ENCODE measurements at places on chromosomes 5 and 9.

GRCh38 chr9:73153793-73154227 lies 2.1 kb downstream of the ANXA1 start:
- no peak for DNase-seq

DNA sequence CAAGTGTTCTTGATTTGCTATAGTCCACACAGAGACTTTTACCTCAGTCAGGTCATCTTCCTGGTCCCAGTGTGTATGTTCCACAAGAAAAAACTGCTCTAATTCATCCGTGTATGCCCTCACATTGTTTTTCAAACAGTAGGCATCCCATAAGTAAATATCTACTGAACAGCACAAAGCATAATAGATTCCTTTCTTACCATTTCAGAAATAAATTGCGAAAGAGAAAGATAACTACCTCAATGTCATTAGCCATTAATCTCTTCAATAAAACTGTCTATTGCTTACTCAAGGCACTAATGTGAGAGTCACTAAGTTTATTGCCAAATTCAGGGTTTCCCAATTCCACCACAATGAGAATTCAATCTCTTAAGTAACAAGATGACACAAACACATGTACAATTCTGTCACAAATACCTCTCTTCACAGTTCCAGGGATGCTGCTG lies 9.6 kb downstream of the FBXW2 start:
- no peak for DNase-seq

DNA sequence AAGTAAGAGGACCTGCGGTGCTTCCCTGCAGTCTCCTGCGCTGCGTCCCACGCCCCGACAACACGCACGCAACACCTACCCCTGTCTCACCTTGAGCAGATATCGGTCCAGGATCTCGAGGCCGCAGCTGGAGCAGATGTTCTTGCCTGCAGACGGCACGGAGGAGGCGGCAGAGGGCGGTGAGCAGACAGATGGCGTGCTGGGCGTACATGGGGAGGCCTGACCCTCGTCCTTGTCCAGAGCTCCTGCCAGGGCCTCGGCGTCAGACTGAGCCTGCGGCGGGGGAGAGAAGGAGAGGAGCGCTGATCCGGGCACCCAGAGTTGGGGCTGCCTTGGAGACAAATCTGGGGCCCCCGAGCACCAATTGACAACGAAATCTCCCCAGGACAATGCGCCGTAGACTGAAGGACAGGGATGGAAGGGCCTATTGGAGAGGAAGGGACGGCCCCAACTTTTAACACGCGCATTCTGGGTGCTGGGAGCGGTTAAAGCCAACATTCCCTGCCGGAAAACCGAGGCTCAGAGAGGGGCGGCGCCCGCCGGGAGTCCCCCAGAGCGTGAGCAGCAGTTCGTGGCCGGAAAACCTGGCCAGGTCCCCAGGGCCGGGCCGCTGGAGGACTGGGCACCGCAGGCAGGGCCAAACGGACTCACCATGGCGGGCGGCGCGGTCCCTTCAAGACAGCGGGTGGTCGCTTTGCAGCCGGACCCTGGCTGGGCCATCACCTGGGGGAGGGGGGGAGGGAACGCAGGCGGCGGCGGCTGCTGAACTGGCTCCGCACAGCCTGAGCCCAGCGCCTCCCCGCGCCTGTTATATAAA lies 1.8 kb downstream of the LHX6 start:
- no peak for DNase-seq

- DNase-seq, result no peak
Measured at GRCh38 chr5:175469916-175470315, 8.4 kb upstream of the SFXN1 start.

GRCh38 chr5:181028032-181028819 lies 11.8 kb upstream of the BTNL9 start:
- DNase-seq, result no peak

DNA sequence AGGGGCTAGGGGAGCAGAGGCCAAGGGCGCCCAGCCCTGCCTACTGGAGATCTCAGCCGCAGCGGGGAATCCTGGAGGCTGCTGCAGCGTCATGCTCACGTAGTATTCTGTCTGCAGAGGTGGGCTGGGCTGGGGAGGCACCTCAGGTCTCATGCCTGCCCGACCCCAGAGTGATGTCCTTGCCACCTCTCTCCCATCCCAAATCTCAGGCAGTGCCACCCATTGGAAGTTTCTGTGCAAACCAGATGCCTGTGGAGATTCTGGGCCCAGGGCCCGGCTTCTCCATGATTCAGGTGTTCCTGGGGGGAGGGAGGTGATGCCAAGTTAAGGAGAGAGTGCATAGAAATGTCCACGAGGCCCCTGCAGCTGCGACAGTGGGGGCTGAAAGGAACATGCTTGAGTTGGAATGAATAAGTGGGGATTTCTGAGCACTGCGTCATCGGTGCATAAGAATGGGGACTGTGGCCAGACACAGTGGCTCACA lies 72.0 kb downstream of the ANKRD33B start:
- no peak for DNase-seq

- DNase-seq, result no peak
Measured at GRCh38 chr5:88093765-88094164, 174.9 kb downstream of the TMEM161B start.

- DNase-seq, result no peak
Measured at GRCh38 chr9:77614645-77615044, 33.5 kb downstream of the GNA14 start.

GRCh38 chr9:136713550-136713949 lies 1.2 kb downstream of the DIPK1B start:
- DNase-seq, result no peak

DNA sequence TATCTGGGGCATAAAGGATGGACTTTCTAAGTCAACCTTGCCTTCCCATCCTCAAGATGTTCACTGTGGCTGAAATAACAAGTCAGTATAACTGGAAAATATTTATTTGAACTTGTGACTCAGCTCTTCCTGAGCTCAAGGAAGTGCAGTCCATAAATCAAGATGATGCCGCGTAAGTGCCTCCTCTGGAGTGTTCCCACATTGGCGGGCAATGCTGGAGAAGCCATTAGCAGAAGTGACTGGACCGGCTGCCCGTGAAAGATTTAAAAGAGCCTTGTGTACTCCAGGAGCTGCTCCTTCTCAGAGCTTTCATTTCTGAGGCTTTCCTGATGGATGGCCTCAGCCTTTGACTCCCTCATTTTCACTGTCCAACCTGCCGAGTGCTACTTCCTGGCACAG lies 17.4 kb downstream of the TMOD1 start:
- no peak for DNase-seq

DNA sequence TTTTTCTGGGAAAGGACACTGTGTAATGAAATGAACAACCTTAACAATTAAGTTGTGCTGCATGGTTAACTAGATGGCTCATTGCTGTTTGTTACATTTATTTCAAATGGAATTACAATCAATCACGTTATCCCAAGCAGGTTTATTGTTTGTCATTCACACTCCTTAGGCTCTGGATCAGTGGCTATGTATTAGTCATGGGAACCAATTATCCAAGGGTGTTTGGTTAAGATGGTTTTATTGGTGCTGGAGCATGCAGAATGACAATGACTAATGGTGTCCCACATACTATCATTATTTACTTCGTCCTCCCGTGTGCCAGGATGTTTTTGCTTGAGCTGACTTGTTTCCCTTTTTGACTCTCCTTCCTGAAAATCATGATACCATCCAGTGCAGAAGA lies 10.6 kb upstream of the TRPC7 start:
- no peak for DNase-seq

DNA sequence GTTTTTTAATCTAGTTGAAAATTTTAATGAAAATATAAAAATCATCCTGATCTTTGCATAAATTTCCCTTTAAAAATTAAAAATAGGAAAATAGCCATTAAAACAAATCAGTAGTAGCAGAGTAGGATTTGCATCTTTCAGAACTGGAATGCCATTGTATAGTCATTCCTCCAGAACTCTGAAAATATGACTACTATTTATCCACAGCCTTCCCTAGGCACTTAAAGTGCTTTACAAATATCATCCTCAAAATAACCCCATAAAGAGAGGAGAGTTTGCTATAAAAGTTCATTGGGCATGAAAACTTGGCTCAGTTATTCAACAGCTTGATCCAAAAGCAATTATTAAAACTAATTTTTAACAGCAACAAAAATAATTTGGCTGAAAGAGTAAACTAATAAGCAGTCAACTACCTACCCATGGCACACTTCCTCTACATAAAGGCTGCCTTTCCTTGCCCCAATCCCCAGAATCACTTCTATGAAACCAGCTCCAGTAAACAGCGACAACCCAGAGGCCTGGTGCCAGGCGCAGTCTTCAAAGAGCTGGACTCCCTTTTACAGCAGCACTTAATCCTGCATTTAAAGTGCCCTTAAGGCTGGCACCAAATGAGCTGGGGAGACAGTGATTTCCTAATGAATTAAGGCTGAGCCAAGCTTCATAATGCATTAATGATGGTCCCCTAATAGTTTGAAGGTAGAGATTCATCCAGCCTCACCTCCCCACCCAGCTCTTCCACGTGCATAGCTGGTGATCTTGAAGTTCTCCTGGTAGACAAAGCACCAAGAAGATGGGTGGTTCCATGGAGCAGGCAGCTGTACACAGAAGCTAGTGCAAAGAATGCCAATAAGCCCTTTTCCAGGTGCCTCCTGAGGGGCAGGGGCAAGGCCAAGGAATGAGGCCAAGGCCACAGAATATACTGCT lies 36.1 kb downstream of the LHFPL2 start:
- no peak for DNase-seq

DNA sequence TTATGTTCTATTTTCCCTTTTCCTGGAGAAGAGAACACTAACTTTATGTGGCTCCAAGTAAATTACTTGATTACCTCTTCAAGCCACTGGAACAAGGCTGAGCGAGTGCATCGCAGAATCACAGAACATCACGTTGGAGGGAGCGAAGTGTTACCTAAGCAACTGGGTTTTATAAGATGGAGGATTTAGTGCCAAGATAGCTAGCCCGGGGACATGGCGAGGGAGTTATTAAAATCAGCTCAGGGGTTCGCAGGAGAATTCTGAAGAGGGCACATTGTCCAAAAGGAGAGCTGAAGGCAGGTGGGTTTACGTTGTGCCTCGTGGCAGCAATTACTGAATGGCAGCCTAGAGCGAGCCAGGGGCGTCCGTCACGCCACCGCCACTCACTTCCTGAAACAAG lies 563.2 kb upstream of the ADAMTS16 start:
- DNase-seq, result no peak

- no peak for DNase-seq
Measured at GRCh38 chr9:114676901-114677300, 5.1 kb downstream of the TEX48 start.

DNA sequence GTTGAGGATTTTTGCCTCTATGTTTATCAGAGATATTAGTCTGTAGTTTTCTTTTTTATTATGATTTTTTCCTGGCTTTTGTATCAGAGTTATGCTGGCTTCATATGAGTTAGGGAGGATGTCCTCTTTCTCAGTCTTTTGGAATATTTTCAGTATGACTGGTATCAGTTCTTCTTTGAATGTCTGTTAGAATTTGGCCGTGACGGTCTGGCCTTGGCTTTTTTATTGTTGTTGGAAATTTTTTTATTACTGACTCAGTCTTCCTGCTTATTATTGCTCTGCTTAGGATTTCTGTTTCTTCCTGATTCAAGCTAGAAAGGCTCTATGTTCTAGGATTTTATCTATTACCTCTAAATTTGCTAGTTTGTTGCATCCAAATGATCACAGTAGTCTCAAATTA lies 421.9 kb downstream of the CDH10 start:
- DNase-seq, result no peak

- no peak for DNase-seq
Measured at GRCh38 chr9:121737481-121737931, 86.1 kb downstream of the DAB2IP start.

GRCh38 chr5:156476678-156477077 lies 149.7 kb downstream of the SGCD start:
- DNase-seq, result no peak

DNA sequence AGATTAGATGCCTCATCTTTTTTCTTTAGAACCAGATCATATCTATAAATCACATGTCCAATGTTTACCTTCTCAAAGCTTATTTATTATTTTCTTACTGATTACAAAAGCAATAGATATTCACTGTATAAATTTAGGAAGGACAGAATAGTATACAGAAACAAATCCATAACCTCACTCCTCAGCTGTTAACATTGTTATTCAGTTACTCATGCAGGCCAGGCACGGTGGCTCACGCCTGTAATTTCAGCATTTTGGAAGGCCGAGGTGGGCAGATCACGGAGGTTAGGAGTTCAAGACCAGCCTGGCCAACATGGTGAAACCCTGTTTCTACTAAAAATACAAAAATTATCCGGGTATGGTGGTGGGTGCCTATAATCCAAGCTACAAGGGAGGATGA lies 15.3 kb downstream of the STOM start:
- DNase-seq, result no peak

DNA sequence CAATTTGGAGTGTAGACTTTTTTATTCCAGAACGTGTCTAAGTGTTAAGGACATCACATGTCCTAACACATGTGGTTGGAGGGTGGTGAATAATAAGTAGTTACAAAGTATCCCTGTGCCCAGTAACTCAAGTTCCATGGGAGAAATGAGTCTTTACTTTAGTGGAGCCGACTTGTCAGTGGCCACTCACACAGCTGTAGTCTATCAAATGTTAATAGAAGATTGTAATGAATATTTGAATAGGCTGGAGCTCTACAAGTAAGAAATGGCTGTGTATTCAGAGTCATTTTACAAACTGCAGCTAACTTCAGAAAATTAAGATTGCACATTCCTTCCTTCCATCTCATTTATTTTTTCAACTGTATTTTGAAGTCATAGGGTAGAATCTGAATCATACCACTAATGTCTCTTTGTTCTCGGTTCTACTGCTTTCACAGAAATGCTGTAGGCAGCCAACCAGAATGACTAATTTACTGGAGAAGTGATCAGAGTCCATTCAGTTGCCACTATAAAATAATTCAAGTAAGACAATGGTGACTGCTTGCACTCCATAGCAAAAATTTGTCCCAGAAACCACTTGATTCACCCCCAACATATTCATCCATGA lies 394.8 kb downstream of the NR2F1-AS1 start:
- DNase-seq, result no peak

DNA sequence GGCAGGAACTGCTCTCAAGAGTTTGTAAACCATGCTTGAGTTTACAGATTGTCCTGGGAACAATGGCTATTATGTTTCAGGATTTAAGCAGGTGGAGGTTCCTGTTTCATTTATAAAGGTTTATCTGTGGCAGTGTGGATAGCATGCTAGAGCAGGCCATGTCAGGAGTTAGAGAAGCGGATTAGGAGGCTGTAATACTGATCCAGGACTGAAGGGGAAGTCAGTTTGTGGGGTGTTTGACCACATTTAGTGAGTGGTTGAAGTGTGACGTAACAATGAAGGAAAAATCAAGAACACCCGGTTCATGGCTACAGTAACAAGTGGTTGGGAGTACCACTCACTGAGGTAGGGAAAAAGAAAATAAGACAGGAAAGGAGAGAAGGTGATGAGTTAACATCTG lies 299.0 kb downstream of the TLR4 start:
- no peak for DNase-seq
